ENCODE measurements at places on chromosomes 11 and 22.

DNA sequence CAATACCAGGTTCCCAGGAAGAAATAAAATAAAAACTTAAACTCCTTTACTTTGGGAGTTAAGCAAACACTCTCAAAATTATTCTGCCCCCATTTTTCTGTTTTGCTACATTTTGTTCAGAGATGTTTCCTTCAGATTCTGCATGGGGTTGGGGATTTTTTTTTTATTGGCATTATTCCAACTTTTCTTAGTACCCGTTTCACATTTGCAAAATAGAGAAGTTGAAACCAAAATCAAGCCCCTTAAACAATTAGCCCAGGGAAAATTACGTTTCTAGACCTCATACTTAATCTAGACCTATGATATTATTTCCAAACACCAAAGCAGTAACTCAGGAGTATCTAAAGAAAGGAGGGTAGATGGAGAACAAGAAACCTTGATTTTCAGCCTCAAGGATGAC, 20.6 kb upstream of the MS4A7 start:
- no peak for DNase-seq

DNA sequence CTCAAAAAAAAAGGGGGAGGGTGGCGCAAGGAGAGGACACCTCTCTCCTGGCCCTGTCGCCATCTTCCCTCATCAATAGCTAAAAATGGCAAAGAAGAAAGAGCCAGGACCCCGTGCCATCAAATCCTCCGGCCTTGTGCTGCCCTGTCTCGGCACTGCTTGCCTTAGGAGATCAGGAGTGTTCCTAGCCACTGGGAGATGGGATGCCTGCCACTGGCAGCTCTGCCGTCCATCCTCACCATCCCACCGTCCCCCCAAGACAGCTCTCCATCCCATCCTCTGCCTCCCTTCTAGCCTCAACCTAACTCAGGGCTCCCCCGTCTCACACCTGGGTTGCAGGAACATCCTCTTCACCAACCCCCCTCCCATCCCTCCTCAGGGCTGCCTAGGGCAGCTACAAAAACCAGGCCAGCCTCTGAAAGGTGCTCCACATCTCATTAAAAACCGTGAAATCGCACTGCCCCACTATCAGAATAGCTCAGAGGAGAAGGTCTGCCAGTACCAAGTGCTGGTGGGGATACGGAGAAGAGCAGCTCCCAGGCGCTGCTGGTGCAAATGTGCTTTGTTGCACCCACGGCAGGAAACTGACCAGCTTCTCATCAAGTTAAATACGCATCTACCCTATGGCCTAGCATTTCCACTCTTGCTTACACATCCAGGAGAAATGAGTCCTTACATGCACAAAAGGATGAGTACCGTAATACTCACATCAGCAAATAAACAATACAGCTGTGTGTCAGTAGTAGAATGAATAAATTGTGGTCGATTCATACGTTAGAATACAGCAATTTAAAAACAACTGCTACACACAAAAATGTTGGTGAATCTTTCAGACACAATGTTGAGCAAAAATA, 31.7 kb upstream of the GCAT start:
- no peak for DNase-seq

- no peak for DNase-seq
Measured at GRCh38 chr11:132977746-132978145, 554.6 kb downstream of the OPCML start.

GRCh38 chr22:11066458-11067285, 4461.3 kb upstream of the OR11H1 start:
- no peak for DNase-seq

- no peak for DNase-seq
Measured at GRCh38 chr11:74030723-74031676, 22.1 kb upstream of the UCP3 start.

DNA sequence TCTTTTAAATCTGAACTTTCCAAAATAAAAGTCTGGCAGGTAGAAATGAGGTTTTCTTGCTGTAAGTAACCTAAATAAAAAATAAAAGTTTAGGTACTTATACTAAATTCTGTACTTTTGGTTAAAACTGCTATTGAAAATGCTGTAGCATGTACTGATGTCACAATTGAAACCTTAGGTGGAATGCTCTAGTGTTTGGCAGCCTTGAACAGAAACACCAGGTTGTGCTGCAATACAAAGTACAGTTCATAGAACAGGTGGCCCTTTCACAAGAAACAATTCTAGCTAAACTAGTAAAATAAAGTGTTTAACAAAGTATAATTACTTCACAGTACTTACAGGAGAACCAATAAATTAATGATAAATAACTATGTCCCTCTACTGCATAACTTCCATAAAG, 25.1 kb downstream of the NPAT start:
- DNase-seq, result no peak

DNA sequence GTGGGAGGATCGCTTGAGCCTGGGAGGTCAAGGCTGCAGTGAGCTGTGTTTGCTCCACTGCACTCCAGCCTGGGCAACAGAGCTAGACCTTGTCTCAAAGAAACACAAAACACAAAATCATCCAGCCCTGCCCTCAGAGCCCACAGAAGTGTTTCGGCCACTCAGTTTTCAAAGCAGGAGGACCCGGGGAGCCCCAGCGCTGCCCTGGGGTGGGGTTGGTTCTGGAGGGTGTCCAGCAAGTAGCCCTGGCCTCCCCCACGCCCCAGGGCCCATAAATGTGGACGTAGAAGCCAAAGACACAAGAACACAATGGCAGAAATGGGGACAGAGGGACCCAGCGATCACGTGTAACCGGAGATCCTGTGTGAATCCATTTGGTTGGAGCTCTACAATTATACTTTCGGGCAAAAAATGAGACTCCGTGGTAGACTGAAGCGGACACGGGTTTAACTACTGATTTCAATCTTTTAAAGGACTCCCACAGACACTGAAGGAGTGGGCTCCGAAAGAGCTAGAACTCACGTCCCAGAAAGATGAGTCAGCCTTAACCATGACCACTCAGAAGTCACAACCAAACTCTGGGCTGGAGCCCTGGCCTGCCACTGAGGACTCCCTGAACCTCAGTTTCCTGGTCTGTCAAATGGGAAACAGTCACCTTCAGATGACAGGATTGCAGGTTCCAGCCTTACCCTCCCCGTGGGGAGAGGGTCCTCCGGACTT, 9.0 kb upstream of the CYTH4 start:
- no peak for DNase-seq

DNA sequence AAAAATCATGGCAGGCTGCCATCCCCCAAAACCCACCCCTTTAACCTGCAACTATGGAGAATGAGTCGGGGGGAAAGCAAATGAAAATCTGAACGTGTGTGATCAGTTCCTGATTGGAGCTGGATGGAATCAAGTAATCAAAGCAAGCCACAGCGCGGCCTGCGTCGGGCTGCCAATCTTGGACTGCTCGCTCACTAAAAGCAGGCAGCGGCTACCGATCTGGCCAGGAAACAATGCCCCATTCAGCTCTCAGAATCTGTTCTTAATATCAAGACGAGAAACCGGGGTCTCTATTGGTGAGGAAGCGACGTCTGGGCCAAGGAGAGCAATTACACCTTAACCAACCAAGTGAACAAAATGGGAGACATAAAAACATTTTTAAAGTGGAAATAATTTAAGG, 472.2 kb downstream of the SOX6 start:
- no peak for DNase-seq

GRCh38 chr11:116073854-116074837, 569.9 kb upstream of the CADM1 start:
- no peak for DNase-seq

GRCh38 chr11:69650081-69650831, 9.3 kb downstream of the CCND1 start:
- DNase-seq, result no peak

- no peak for DNase-seq
Measured at GRCh38 chr11:34621876-34622275, 983 bp downstream of the EHF start.

- DNase-seq, result no peak
Measured at GRCh38 chr22:27283714-27284113, 517.8 kb downstream of the MN1 start.

- no peak for DNase-seq
Measured at GRCh38 chr11:45982656-45983470, 60.4 kb downstream of the LARGE2 start.

DNA sequence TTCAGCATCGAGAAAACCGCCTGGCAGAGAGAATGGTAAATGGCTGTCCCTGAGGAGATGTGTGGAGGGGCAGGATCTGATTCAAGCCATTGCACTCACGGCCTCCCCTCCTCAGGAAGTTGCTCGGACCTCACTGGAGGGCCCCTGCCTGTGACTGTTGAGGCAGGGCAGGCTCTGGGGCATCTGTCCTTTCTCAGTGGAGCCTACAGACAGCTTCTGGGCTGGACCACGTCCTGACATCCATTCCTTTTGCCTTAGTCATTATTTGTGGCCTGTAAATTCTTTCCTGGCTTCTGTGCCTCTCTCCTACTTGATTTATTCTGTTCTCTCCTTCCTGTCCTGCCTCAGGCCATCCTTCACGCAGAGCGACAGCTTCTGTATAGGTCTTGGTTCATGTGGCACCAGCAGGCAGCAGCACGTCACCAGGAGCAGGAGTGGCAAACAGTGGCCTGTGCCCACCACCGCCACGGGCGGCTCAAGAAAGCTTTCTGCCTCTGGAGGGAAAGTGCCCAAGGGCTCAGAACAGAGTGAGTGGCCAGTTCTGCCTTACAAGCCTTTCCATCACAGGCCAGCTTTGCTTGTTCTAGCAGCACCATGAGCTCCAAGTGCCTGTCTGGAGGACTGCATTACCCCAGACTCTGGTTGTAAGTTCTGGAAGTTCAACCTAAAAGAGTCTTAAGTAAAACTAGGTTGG, 59.6 kb downstream of the PISD start:
- no peak for DNase-seq

DNA sequence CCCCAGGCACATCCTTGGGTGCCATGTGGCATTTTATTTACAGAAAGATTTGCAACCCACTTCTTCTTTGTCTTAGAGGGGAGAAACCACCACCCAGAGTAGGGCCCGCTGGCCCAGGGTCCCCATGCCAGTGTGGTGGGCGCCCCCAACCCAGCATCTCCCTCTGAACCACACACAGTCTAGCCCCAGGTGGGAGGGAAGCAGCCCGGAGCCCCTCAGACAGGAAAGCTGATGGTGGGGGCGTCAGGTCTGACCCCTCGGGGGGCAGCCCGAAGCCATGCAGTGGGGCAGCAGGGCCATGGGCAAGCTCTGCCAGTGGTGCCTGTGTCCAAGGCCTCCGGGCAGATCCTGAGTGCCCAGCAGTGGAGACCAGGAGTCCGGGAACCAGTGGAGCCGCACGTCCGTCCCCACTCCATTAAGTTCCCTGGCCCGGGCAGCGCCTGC, 11.7 kb downstream of the TRPM5 start:
- DNase-seq, result no peak

DNA sequence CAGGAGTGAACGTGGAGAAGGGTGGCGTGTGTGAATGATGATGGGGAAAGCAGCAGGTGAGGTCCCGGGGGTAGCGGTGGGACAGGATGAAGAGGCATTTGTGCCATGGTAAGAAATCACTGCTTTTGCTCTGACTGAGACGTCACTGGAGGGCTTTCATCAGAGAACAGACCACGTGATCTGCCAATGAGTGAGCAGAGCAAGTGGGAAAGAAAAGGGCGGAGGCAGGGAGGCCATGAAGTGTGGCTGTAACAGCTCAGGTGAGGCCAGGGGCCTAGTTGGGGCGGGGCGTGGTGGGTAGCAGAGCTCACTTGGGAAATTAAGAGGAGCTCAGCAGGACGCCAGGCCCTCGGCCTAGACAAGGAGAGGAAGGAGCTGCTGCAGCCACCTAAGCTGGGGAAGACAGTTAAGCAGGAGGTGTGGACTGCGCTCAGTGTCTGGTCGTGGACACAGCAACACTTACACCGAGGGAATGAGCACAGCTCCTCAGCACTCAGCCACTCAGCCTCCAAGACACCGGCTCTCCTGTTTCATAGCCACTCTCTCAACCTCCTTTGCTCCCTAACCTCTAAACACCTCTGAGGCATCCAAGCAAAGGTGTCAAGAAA, 14.1 kb upstream of the TMEM121B start:
- no peak for DNase-seq

DNA sequence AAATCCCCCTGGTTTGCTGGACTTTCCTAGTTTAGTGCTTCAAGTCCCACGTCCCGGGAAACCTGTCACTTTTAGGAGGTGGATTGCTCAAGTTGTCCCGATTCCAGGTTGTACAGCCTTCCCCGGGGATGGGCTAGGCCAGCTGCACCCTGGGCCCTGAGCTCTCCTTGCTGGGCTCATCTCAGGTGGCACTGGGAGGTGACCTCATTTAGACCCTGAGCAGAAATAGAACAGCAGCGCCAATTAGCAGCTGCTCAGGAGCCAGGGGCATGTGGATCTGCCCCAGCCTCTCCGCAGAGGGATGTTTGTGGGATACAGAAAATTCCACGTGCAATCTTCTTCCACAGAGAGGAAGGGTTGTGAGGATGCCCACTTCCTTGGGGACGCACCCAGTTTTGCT, 9.6 kb upstream of the CERK start:
- DNase-seq, result no peak

- no peak for DNase-seq
Measured at GRCh38 chr11:2202071-2202899, 30.7 kb upstream of the TH start.

DNA sequence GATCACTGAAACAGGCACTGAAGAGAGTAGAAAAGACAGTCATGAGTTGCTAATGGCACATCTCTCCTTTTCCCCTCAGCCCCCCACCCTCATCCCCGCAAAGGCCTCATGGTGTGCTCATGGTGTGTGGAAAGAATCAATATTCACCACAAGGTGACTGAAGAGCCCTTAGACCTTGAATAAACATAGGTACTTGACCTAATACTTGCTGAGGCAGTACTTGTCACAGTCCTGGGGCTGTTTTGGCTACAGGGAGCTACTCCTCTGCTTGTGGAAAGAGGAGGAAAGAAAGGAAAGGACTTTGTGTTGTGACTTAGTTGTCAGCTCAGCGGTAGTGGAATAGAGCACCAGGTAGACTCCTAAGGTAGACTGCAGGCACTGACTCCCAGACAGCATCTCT, 537.8 kb upstream of the CCDC179 start:
- no peak for DNase-seq

All from CD4-positive, alpha-beta T cell (primary cell).